Amniotic epithelial cell (primary cell): ENCODE measurements at places on chromosomes 1 and 21.

GRCh38 chr1:212035835-212036605, 472 bp downstream of the DTL start:
- DNase-seq, result no peak

DNA sequence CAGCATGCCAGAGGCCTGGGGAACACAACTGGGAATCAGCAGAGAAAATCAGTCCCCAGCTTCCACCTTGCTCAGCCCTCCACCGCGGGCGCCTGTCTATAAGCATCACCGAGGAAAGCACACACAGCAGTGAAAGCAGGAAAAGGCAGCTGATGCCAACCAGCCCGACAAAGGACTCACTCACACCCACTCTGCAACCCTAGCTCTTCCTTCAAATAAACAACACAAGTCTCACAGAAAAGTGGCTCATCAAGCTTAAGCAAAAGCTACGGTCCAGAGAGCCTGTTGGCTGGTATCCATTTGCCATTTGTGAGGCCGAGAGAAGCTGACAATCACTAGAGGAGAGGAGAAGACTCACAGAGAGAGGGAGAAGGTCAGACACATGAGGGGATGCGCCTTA, 27.1 kb downstream of the MRAP start:
- DNase-seq, result no peak

GRCh38 chr1:224497714-224498573, 63.3 kb upstream of the WDR26 start:
- peak; percentile 84 for DNase-seq

DNA sequence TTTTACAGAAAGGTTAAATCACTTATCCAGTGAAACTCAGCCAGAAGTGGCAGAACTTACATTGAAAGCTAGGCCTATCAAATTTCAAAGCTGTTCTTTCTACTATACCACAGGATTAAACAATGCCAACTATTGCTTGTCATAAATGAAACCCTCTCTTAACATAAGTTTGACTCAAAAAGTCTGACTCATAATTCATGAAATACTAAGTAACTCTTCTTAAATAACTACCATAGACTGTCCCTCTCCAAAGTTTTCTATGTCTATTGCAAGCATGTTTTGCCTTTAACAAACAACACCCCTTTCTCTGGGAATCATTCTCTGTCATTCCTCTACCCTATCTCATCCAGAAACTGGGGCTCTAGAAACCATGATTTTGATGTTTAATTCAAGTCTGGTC, 109.5 kb upstream of the UBE2U start:
- DNase-seq, result peak; percentile 36
